ENCODE measurements at places on chromosomes 3 and 15.

DNA sequence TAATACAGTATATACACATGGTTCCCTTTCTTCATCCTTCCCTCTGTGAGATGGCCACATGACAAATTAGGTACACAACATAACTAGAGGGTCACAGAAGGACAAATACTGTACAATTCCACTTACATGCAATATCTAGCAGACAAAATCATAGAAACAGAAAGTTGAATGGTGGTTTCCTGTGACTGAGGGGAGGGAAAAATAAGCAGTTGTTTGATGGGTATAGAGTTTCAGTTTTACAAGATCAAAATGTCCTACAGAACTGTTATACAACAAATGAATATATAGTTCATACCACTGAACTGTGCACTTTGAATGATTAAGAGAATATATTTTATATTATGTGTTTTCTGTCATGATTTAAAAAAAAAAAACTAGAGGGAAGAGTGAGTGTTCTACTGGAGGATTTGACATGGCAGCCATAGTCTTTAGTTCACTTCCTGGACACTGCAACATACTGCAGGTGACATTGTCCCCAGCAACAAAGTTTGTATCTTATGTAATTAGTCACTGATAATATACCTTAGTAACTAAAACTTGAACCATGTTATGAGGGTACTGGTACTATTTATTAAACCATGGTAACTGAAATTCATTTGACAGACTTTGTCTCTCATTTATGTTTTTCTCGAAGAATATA is 37.2 kb downstream of the CCDC54 start:
- DNase-seq = no peak

DNA sequence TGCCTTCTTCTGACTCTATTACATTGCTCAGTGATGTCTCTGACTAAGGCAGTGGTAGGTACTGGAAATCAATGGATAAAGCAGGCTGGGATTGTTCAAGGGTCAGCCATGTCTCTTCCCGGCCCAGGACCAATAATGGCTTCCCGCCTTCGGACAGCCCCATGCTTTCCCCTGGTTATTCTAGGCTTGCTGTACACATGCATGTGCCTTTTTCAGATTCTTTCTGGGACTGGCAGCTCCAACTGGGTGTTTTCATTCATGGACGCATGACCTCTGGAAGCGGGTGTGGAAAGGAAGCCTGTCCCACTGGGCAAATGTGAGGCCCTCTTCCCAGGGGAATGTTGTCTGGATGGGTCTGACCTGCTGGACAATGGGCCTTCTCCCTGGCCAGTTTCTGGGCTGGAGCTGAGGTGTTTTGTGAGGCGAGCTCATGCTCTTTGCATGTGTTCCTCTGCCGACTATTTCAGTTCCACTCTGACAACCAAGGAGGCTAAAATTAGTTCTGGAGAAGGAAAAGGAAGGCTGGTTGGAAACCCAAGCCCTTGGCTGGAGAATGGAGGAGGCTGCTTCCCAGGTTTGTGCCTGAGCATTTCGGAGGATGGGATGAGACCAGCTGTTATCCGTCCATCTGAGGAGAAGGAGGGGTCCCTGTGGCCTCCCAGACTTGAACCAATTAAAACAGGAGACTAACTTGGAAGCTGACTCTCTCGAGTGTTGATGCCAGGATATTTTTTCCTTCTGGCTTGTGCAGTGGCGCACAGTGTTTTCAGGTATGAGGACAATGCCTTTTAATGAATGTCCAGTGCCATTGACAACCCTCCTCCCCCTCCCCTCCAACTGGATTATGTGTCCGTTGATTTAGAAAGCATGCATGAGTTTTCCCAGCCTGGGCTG is 6.9 kb downstream of the ACVR2B start:
- no peak for DNase-seq

DNA sequence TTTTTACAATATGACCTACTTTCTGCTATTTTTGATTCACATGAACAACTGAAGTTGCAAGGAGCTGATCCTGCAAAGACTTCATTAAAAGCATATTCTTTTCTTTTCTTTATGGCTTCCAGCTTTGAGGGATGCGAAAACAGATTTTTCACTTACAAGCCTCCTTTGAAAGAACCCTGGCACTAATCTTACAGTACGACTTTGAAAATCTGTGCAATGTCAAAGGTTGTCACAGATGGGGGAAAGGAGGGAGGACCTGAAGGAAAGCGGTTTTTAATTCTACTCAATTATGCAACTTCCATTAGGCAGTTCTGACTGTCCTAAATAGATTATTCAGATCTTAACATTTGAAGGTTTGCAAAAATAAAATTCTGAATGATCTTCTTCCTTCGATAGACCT is 130.5 kb downstream of the TNIK start:
- no peak for DNase-seq

GRCh38 chr15:78259232-78259631 is 5.1 kb upstream of the DNAJA4 start:
- DNase-seq = no peak

Measured in GM23248 (cell line).